ENCODE measurements at places on chromosomes 4 and X. TPM values are rescaled to one million over a fixed set of nuclear protein-coding genes. Genes with fewer than 3 reads are reported as not detected.

HS6ST2 gene
- total RNA-seq = not detected

GRCh38 chrX:107102980-107103379, 15.6 kb downstream of the RBM41 start:
- peaks cover 7% of the 10 kb centered on the region for H3K36me3 ChIP-seq
- no peak overlapping the region for H3K27ac ChIP-seq
- no peak for DNase-seq
- H3K27me3 ChIP-seq = no peaks in the 10 kb centered on the region
- peaks cover 8% of the 10 kb centered on the region for H3K4me1 ChIP-seq
- H3K4me3 ChIP-seq = no peak overlapping the region

DNA sequence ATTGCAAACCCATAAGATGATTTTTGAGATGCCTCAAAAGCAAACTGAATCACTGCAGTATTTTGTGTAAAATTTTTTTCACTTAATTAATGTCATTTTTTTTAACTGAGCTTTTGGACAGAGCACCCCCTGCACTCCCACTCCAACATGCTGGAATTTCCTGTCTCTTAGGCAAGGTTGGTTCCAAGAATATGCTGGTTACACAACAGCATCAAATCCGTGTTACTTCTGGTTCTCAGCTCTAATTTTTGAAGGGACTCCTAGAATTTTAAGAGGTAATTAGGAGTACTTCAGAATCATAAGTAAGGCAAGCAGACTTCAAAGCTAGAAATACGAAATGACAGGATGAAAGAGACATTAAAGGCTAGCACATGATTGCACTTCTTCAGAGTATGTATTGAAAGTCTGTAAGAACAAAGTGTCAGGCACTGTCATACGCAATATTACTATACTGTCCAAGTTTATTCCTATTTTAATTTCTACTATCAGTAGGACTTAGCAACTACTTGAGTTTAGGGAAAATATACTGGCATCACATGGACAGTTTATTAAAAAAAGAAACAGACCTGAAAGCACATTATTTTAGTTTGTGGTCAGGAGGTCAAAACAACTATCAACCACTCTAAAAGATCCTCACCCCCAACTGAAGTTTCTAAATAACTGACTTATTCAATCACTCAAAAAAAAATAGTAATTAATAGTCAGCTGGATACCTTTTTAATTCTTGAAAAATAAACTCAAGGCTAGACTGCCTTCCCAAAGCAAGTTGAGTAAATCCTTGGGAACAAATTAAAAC, 1.6 kb upstream of the JCHAIN start:
- no peak overlapping the region for H3K4me3 ChIP-seq
- peaks cover 14% of the 10 kb centered on the region for H3K27me3 ChIP-seq
- DNase-seq = no peak
- H3K4me1 ChIP-seq = no peaks in the 10 kb centered on the region

GRCh38 chrX:57232658-57233360, 53.7 kb upstream of the FAAH2 start:
- no peak for DNase-seq
- H3K27me3 ChIP-seq = no peaks in the 10 kb centered on the region
- no peak overlapping the region for H3K4me3 ChIP-seq
- H3K4me1 ChIP-seq = no peaks in the 10 kb centered on the region

DNA sequence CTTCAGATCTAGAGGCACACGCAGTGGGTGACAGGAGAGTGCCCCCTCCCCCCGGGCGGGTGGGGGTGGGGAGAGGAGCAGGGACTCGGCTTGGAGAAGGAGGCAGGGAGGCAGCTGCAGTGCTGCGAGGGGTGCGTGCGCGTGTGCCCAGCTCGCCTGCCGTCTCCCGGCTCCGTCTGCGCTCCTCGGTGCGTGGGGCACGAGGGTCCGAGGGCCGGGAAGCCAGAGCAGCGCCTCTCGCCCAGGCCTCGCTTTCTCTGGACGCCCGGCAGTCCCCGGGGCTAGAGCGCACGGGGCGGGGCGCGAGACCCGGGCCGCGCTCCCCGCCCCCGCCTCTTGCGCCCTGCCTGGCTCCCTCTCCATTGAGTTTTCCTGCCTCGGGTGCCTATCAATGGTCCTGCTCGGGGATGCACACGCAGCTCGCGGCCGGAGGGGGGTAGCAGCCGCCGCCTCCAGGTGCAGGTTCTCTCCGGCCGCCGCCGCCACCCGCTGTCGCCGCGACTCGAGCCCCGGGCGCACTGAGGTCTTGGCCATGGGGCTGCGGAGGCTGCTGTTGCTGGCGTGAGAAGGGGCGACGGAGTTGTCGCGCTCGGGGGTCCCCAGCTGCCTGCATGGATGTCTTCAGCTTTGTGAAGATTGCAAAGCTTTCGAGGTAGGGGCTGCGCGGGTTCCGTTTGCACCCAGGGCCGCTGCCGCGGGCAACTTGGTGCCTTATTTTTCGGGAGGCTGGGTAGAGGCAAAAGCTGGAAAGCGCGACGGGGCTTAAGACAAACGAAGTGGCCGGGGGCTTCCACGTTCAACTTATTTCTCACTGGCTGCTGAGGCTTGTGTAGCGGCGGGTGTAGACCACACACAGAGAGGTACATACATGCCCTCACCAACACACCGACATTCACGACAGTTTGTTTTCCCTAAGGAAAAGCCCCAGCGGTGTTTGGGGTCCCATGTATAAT, at the start of gene FRMPD4:
TSS of gene FRMPD4 (plus strand) at position 113 of the 953 bp plus-strand sequence. CDS start at position 612, 499 bp downstream.
- H3K4me3 ChIP-seq = no peak within 1 kb of the TSS
- no peaks in the 10 kb centered on the region for H3K36me3 ChIP-seq
- H3K27me3 ChIP-seq = peaks cover 6% of the 10 kb centered on the region
- no peaks in the 10 kb centered on the region for H3K4me1 ChIP-seq

- no peak for DNase-seq
- peaks cover 2% of the 10 kb centered on the region for H3K36me3 ChIP-seq
- no peak overlapping the region for H3K4me3 ChIP-seq
- H3K27ac ChIP-seq = no peak overlapping the region
Observed at GRCh38 chrX:78725287-78725686, 22.2 kb upstream of the LPAR4 start.
